H4 (cell line): ENCODE measurements at places on chromosomes 5 and 9.

- DNase-seq = no peak
These were observed 615.5 kb downstream of the TLE1 start for GRCh38 chr9:81073821-81074220.

GRCh38 chr5:66945389-66946349, 250.9 kb downstream of the CD180 start:
- DNase-seq = no peak

GRCh38 chr9:17361378-17361777, 217.5 kb upstream of the SH3GL2 start:
- DNase-seq = no peak

GRCh38 chr9:108549184-108549583, 306.6 kb downstream of the ACTL7B start:
- DNase-seq = no peak

DNA sequence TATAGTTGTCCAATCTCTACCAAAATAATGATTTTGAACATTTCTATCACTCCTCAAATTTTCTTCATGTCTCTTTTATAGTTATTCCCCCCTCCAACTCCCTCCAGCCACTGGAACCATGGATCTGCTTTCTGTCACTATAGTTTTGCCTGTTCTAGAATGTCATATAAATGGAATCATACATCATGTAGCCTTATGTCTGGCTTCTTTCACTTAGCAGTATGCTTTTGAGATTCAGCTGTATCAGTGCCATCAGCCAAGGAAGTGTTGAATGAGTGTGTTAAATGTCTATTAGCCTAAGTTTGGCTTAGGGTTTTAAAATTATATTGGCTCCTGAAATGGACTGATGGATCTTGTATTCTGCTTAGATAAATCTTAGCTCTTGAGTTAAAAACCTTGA, 36.0 kb downstream of the UBE2D2 start:
- DNase-seq = no peak

- DNase-seq = no peak
These were observed 1279.9 kb upstream of the DMAC1 start for GRCh38 chr9:9079473-9079872.

- DNase-seq = peak; percentile 92
These were observed at the start of gene ZNF300 for GRCh38 chr5:150904479-150905311. Gene ZNF300, minus strand, starts transcription at chr5:150904980. Its CDS starts 1,825 bp downstream, at chr5:150903155.

DNA sequence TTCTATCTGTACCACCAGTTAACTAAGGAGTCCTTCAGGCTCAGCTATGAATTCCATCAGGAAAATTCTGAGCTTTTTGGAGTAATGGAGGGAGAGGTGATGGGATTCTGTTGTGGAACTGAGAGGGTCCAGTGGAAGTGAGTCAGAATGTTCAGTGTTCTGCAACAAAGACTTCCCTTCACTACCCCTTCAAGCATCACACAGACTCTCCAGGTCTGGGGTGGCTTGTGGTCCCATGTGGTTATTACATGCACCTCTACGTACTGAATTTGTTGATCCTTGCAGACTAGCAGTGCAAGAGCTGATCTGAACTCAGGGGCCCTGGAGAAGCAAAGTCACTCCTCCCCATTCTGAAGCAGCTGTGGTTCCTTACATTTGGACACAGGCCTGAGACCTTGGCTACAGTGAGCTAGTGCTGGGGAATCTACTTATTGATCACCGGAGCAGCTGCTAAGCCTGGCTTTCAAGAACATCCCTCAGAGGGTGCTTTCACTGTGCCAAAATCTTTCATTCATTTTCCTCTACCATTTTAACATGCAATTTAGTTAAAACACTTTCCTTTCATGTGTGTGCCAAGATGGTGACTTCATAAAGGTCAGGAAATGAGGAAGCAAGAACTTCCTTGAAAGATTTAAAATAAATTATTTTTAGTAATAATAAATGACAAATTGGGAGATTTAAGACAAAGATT, 75.0 kb upstream of the TNC start:
- DNase-seq = no peak

DNA sequence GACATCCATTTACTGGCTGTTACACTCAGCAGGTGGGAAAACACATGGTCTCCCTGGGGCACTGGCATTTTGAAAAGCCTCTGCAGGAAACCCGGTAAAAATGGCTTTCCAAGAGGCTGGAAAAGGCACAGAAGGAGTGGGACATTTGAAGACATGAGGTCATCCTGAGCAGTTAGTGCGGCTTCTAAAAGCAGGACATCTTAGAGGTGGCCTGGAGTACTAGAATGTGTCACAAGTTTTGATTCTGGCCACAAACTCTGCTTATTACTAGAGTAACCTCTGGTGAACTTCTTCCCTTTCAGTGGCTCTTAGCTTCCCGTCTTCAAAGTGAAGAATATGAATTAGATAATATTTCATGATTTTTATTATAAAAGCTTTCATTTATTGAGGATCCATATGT, 423.0 kb upstream of the BRINP1 start:
- DNase-seq = no peak
